ENCODE measurements at places on chromosomes 5 and 9.
A peak's percentile ranks its signal among the peaks of the same experiment; 100 is the strongest.

DNA sequence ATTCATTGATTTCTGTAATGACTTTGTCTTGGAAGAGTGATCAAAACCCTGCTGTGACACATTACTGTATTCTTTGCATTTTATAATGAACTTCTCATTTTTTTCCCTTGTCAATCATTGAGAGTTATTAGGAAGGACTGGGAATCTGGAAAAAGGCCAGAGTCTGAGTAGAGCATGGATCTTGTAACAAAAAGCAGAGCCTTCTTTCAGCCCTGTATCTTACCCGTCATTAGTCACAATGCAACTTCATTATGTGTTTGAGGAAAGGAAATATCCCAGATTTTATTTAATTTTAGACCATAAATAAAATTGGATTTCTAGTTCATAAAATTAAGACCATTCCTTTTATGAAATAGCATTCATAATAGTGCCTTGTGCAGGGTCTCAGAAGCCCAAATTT, 131.4 kb downstream of the ARHGEF28 start:
- no peak for DNase-seq

GRCh38 chr5:127031147-127031862, 947 bp upstream of the MARCHF3 start:
- no peak for DNase-seq

DNA sequence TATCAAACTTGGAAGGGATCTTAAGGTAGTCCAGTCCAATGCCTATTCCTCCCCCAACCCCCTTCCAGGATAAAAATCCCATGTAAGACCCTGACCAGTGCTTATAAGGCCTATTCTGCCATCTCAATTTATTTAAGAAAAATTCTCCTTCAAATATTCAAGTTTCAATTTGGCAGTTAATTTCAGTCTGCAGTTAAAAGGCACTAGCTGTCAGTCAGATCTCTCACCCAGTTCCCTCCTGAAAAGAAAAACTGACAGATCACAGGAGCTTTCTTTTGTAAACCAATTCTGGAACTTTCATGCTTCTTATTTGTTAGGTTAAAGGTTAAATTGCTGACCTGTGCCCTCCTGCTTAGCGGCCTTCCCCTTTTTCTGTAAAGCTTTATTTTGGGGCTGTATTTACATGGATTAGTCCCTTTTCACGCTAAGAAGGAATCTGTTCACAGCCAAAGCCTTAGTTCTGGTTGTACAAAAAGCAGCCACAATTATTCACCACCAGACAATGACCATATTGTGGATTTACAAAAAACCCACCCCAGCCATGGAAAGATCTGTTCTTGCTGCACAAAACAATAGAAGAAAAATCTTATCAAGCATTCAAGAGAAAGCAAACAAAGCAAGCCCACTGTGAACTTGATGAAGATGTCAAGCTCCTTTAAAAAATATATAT, 68.7 kb downstream of the DENND1A start:
- DNase-seq = no peak

- no peak for DNase-seq
Measured at GRCh38 chr9:34982361-34982760, 7.2 kb upstream of the DNAJB5 start.

GRCh38 chr9:135422341-135422944, 57.1 kb upstream of the PPP1R26 start:
- DNase-seq = no peak

DNA sequence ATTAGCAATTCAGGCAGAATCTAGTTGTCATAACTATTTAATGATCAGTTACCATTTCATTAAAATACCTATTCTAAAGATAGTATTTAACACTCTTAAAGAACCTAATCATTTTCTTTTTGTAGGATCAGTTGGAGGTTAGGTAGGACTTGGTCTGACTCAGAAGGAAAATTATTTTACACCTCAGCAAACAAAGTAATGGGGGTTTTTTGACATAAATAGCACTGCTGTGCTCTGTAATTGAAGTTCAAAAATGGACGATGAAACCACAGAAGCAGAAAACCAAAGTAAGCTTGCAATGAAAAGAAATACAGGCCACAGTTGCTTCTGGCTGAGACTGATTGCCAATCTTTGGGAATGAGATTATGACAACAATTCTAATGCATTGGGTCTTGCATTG, 187.0 kb upstream of the TRPM3 start:
- no peak for DNase-seq

- no peak for DNase-seq
Measured at GRCh38 chr9:133277467-133277866, 2.5 kb upstream of the ABO start.

DNA sequence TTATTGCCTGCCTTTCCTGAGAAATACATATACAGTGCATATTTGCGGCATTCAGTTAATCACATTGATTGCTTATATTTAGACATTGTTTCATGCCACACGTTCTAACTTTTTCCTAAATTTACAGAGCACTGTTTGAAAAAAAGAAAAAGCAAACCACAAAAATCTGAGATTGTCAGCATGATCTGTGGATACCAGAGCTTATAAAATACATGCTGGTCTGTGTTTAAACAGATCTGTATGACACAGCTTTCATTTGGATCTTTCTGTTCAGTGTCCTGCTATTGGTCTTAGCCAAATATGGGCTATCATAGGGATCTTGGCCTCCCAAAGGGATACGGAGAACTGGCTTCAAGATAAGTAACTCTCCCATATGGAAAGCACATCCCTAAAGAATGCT, 20.2 kb downstream of the ALDH1A1 start:
- DNase-seq = peak; percentile 37

DNA sequence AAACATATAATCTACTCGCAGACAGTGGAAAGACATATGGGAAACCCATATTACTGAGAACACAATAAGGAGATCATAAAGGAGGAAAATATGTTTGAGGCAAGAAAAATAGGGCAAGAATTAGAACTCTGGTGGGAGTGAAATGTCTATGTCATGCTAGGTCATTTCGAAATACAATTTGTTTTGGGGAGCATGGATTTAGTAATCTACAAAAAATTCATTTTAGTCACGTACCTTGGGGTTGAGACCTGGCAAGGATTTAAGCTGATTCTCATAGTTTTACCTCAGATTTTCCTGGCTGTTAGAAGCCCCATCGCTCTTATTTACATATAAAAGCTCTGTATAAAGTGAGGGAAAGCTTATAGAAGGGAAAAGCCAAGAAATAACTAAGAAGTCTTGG, 11.5 kb upstream of the CSNK1G3 start:
- DNase-seq = peak; percentile 23

DNA sequence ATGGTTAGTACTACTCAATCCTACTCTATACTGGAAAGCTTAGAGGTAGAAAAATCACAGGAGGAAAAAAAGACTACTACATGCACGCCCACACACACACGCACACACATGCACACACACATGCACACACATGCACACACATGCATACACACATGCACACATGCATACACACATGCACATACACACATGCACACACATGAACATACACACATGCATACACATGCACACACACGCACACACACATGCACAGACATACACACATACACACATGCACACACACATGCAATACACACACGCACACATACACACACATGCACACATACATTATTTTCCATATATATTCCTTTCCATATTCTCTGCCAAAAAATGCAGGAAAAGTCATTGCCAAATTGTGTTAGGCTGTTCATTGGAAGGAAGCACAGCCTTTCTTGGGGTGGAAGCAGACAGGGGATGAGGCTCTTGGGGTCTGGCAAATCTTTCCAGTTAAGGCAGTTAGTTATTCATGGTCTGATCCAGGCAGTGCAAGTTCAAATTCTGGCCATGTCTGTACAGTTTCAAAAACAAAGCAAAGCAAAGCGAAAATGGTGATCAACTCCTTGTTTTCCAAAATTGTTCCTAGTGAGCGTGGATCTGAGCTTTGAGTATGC, 187.9 kb upstream of the EGFLAM start:
- DNase-seq = no peak

DNA sequence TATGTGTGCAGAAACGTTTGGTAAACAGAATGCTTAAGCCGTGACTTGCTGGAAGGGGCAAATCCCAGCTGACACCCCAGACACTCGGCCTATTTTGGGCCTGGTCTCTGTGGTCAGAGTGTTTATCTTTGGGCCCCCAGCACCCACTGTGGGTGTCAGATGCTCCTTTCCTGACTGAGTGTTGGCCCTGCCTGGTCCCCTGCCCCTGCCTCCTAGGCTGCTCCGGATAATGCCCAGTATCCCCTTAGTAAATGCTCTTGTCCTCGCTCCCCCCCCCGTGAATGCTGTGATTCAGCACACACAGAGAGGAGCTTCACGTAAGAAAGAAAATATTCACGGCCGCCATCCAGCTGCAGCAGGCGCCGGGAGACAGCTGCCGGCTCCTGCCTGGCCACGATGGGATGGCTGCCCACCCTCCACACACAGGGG, 11.3 kb upstream of the ANGPTL2 start:
- peak; percentile 79 for DNase-seq

DNA sequence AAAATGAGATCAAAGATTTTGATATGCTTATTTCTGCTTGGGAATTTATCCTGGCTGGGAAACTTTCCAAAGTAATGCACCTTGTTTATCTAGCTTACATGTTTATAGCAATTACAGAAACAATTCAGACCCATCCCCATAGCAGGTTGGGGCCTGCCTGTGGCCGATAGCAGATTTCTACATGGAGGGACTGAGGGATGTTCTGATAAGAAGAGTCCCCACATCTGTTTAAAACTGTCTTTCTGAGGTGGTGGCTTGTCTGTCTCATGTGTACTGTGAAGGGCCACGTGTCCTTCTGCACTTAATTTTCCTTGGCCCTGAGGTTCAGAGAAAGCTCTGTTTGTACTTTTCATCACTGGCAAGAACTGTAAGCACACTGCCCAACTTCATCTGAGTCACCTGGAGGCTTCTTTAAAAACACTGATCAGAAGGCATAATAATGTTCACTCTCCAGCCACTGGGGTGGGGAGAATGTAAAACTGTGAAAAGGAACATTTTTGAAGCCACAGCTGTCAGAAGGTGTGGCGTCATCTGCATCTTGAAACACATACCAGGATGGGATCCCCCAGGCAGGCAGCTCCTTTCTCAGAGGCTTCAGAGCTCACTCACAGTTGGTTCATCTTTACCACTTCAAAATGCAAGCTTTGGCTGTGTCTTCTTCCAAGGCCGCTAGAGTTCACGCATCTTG, 80.3 kb downstream of the MAP1B start:
- no peak for DNase-seq

GRCh38 chr9:137217276-137218211, 4.5 kb downstream of the RNF208 start:
- DNase-seq = no peak

DNA sequence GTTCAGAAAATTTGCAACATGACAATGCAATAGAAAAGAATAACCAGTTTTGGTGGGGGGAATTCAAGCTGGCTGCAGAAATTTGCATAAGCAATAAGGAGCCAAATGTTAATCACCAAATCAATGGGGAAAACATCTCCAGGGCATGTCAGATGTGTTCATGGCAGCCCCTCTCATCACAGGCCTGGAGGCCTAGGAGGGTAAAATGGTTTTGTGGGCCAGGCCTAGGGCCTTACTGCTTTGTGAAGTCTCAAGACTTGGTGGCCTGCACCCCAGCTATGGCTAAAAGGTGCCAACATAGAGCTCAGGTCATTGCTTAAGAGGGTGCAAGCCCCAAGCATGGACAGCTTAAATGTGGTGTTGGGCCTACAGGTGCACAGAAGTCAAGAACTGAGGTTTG, 29.7 kb upstream of the SLC36A1 start:
- no peak for DNase-seq

DNA sequence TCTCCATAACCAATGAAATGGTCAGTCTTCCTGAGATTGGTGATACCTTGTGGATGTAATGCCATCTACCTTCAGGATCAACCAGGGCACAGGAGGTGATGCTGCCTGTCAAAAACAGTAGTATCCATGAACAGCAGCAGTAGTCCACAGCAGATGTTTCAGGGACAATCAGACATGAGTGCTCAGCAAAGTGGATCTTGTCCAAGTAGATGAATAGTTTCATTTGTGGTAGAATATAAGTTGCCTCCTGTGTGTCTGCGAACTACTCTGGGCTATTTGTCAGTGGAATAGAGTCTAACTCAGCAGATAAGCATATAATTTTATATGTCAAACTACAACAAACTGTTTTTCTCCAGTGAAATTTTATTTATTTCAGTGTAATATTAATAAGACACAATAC, 1860.1 kb upstream of the ACO1 start:
- DNase-seq = no peak

GRCh38 chr5:165134155-165134554, 1628.7 kb downstream of the MAT2B start:
- DNase-seq = no peak

DNA sequence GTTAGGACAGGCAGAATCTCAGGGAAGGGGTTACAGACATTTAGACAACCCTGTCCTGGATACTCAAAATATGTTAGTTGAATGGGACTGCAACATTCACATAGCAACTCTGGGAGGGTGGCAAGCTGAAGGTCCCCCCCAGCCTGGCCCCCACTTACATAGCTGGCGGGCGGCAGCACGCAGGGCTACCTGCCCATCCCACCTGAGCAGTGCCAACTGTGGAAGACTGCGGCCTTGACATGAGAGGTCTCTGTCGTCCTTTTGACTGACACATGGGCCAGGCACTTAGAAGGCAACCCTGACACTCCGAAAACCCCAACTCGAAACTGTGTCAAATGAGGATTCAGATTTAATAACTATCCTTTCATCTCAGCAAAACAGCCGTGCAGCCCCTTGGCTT, 16.5 kb downstream of the PAX5 start:
- DNase-seq = no peak

- DNase-seq = no peak
Measured at GRCh38 chr9:83034587-83034986, 28.4 kb downstream of the RASEF start.

DNA sequence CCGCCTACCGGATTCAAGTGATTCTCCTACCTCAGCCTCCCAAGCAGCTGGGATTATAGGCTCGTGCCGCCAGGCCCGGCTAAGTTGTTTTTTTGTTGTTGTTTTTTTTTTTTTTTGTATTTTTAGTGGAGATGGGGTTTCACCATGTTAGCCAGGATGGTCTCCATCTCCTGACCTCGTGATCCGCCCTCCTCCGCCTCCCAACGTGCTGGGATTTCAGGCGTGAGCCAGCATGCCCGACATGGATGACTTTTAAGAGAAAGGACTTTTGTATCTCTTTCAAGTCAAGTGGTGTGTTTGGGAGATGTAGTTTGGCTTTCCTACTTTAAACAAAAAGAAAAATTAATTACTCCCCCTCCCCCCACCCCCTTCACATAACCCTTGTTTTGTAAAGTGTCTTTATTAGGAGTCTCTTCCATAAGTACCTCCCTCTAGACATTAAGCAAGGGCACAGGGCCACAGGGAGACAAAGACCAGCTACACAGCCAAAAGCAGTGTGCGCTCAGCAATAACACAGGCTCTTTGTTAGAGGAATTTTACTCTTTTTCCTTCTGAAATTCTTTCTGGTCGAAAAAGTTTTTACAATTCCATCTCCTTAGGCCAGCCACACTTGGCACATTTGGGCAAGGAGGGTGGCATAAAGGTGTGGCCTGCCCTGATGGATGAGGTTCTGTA, 31.2 kb downstream of the JAKMIP2 start:
- DNase-seq = no peak

Data from adipocyte (in vitro differentiated cells).